CD4-positive, CD25-positive, alpha-beta regulatory T cell (primary cell): ENCODE measurements at places on chromosomes 13 and 19. TPM values are rescaled to one million over a fixed set of nuclear protein-coding genes. Genes with fewer than 3 reads are reported as not detected.
A peak's percentile ranks its signal among the peaks of the same experiment; 100 is the strongest.

The ZNF442 gene
- total RNA-seq: 0.54 TPM

DNA sequence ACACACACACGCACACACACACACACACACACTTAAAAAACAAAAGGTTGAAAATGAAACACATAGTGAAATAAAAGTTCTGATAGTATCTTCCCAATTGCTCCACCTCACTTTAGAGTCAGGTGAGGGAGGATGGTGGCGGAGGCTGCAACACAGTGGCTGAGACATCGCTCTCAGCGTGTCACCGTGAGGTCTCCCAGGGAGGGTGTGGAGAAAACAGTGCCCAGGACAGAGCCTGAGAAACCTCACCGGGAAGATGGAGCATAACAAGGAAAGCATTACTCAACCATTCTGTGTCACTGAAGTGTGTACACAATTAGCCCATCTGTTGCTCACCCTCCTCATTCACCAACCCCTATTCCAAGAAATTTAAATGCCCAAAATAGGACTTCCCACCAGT, 111.4 kb upstream of the USP29 start:
- H3K27me3 ChIP-seq: no peaks in the 10 kb centered on the region
- no peak overlapping the region for H3K27ac ChIP-seq
- H3K4me1 ChIP-seq: no peaks in the 10 kb centered on the region
- no peak for DNase-seq
- no peak overlapping the region for H3K4me3 ChIP-seq

The TINCR gene
- 3.1 TPM for total RNA-seq

GRCh38 chr13:98493042-98493712, 83.7 kb downstream of the STK24 start:
- no peak overlapping the region for H3K27ac ChIP-seq
- no peak for DNase-seq
- no peaks in the 10 kb centered on the region for H3K27me3 ChIP-seq
- no peak overlapping the region for H3K4me3 ChIP-seq
- H3K4me1 ChIP-seq: peaks cover 34% of the 10 kb centered on the region
- peaks cover 38% of the 10 kb centered on the region for H3K36me3 ChIP-seq

- H3K27me3 ChIP-seq: no peaks in the 10 kb centered on the region
- H3K27ac ChIP-seq: no peak overlapping the region
- H3K4me3 ChIP-seq: no peak overlapping the region
- H3K4me1 ChIP-seq: no peaks in the 10 kb centered on the region
- H3K36me3 ChIP-seq: no peaks in the 10 kb centered on the region
- DNase-seq: no peak
Observed at GRCh38 chr13:44906713-44907112, 82.6 kb downstream of the NUFIP1 start.

The F2RL3 gene
- 0.10 TPM for total RNA-seq

The TMPRSS9 gene
- total RNA-seq: 0.17 TPM

The MED4 gene
- 69.1 TPM for total RNA-seq

- H3K27me3 ChIP-seq: no peaks in the 10 kb centered on the region
- peaks cover 27% of the 10 kb centered on the region for H3K4me1 ChIP-seq
- H3K27ac ChIP-seq: peak overlapping the region; percentile 94
- H3K4me3 ChIP-seq: peak overlapping the region; percentile 81
Observed at GRCh38 chr19:18000915-18001776, 6.8 kb upstream of the ARRDC2 start.

GRCh38 chr13:33033986-33034385, 17.8 kb downstream of the KL start:
- H3K27ac ChIP-seq: no peak overlapping the region
- peaks cover 3% of the 10 kb centered on the region for H3K27me3 ChIP-seq
- no peaks in the 10 kb centered on the region for H3K4me1 ChIP-seq
- H3K36me3 ChIP-seq: no peaks in the 10 kb centered on the region
- DNase-seq: no peak

The ELSPBP1 gene
- total RNA-seq: not detected

The GSX1 gene
- total RNA-seq: not detected

DNA sequence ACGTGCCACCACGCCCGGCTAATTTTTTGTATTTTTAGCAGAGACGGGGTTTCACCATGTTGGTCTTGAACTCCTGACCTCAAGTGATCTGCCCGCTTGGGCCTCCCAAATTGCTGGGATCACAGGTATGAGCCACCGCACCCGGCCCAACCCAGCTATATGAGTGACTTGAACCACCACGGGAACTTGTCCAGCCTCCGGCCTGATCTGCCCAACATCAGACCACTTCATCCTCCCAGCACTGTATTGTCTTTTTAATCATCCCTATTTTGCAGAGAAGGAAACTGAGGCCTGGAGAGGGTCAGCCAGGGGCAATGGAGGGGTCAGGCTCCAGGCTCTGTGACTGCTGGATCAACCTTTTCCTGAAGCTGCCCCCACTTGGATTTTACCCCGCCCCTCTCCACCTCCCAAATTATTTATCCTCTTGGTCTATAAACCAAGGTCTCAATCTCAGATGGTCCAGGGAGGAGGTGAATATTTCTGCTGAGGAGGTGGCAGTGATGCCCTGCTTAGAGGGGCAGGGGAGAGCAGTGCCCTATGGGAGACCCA, 893 bp upstream of the PLIN3 start:
- H3K4me3 ChIP-seq: peak overlapping the region; percentile 37
- DNase-seq: no peak
- no peaks in the 10 kb centered on the region for H3K27me3 ChIP-seq
- peaks cover 18% of the 10 kb centered on the region for H3K4me1 ChIP-seq
- H3K27ac ChIP-seq: no peak overlapping the region

GRCh38 chr13:34430294-34430693, 511.8 kb upstream of the NBEA start:
- H3K27me3 ChIP-seq: no peaks in the 10 kb centered on the region
- no peak overlapping the region for H3K4me3 ChIP-seq
- no peaks in the 10 kb centered on the region for H3K4me1 ChIP-seq
- no peak for DNase-seq

The IL17D gene
- total RNA-seq: not detected

DNA sequence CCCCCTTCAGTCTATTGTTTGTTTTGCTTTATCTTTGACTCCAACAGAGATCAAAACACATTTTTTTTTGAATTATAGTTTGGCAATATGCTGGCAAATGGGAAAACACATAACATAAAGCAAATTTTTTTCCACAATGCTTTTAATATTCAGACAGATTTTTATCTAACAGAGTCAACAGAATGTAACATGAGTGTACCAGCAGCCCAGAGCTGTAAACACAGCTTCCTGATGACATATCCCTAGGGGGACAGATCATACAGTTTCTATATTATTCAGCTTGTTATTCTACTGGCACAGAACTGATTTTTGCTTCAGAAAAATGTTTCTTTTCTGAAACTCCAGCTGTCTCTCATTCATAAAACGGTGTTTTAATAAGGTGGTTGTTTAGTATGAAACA, 168.8 kb downstream of the OLFM4 start:
- H3K27me3 ChIP-seq: no peaks in the 10 kb centered on the region
- DNase-seq: no peak
- no peak overlapping the region for H3K4me3 ChIP-seq
- no peaks in the 10 kb centered on the region for H3K4me1 ChIP-seq
- no peak overlapping the region for H3K27ac ChIP-seq
- no peaks in the 10 kb centered on the region for H3K36me3 ChIP-seq

DNA sequence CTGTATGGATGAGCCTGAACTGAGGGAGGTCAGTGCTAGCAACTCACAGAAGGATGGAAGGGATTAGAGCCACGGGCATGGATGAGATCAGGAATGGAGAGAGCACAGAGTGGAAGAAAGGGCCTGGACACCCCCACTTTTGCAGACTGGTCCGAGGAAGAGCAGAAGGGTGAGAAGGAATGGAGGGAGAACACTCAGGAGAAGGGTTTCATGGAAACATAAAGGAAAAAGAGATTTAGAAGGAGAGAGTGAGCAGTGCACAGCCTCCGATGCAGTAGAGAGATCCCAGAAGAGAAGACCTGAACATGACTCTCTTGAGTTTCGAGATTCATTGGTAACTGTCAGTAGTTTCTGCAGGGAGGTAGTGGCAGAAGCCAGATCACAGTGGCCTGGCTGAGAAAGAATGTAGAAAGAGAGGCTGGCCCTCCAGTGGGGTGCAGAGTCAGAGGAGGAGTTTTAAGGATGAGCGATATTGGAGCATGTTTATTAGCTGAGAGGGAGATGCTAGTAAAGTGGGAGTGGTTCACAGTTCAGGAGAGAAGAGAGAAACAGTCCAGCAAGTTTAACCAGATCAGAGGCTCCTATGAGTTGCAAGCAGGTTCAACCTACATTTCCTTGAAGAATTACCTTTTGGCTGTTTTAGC, 108.9 kb downstream of the ZAR1L start:
- no peaks in the 10 kb centered on the region for H3K27me3 ChIP-seq
- H3K4me3 ChIP-seq: no peak overlapping the region

DNA sequence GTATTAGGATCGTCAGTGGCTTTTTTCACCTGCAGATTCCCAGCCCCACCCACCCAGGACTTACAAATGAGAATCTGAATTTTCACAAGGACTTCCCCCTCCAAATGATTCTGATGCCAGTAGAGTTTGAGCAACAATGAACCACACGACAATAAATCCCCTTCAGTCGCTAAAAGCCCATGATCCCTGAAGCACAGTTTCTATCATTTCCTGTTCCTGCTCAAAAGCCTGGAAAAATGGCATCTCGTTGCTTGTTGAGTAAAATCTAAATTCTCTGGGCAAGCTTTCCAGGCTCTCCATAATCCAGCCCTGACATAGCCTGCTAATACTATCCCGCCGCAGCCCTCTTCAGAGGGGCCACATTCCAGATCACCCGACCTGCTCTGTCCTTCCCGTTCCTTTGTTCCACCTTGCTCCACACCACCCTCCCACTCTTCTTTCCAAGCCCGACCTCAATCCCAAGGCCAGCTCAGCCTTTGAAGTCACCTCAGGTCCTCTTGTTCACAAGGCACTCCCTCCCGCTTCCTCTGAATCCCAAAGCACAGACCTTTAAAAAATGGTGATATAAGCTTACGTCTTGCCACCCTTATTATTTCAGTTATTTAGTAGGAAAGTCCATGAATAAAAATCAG, 67.9 kb downstream of the NUFIP1 start:
- H3K4me1 ChIP-seq: peaks cover 7% of the 10 kb centered on the region
- no peaks in the 10 kb centered on the region for H3K36me3 ChIP-seq

GRCh38 chr19:15551293-15552004, 43.1 kb downstream of the CYP4F22 start:
- no peaks in the 10 kb centered on the region for H3K27me3 ChIP-seq
- peak; percentile 68 for DNase-seq
- peaks cover 19% of the 10 kb centered on the region for H3K4me1 ChIP-seq
